ENCODE measurements at places on chromosomes 7 and 10.
A peak's percentile ranks its signal among the peaks of the same experiment; 100 is the strongest.

- DNase-seq = no peak
Observed at GRCh38 chr7:131194070-131194865, 133.4 kb upstream of the MKLN1 start.

DNA sequence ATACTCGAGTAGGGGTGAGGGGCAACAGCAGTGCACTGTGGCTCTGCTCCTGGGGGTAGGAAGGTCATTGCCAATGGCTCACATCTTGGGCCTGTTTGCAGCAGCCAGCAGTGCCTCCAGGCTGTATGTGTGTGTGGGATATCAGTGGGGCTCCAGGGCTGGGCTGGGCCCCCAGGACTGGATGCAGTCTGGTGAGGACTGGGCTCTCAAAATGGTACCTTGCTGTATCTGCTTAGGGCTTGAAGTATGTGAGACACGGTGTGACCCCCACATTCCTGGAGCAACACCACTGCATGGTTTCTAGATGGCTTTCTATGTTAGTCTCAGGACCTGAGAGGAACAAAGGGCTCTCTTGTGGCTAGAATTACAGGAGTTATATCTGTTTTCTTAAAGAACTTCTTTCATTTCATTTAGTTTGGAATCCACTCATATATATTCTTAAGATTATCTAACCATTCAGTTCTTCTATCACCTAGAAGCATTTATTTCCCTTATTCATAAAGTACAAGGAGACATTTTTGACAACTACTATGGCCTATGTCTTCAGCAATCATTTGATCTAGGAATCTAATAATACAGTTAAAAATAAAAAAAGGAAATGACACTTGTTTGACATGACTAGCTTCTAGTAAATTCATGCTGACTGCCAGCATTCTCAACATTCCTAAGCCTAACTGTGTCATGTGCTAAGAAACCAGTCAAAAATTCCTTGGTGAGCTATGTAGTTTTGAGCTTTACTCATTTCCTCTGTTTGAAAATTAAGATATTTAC, 443.2 kb upstream of the SEMA3A start:
- DNase-seq = peak; percentile 92

DNA sequence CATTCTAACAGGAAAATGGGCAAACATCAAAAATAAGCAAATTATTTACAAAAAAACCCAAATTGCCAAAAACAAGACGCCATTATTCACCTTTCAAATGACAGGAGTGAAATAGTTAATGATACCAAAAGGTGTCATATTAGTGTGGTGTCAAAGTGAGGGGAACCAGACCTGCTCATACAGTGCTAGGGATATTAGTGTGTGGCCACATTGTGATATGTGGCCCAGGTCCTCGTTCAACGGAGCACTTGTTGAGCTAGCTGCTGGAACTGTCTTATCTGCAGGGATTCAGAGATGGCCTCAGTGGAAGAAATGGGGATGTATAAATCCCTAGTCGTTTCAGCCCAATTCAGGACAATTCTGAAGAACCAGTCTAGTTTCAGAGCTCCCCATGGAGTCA, 41.2 kb downstream of the GPR85 start:
- no peak for DNase-seq

- DNase-seq = peak; percentile 87
Observed at GRCh38 chr7:94395141-94396036, 694 bp downstream of the COL1A2 start.

- DNase-seq = no peak
Observed at GRCh38 chr7:12062062-12062461, 149.0 kb upstream of the TMEM106B start.
